Activated CD8-positive, alpha-beta T cell treated with anti-CD3 and anti-CD28 coated beads for 36 hours (primary cell): ENCODE measurements at places on chromosomes 6 and 20. TPM values are rescaled to one million over a fixed set of nuclear protein-coding genes. Genes with fewer than 3 reads are reported as not detected.

PAK5 gene
- not detected for total RNA-seq

DNA sequence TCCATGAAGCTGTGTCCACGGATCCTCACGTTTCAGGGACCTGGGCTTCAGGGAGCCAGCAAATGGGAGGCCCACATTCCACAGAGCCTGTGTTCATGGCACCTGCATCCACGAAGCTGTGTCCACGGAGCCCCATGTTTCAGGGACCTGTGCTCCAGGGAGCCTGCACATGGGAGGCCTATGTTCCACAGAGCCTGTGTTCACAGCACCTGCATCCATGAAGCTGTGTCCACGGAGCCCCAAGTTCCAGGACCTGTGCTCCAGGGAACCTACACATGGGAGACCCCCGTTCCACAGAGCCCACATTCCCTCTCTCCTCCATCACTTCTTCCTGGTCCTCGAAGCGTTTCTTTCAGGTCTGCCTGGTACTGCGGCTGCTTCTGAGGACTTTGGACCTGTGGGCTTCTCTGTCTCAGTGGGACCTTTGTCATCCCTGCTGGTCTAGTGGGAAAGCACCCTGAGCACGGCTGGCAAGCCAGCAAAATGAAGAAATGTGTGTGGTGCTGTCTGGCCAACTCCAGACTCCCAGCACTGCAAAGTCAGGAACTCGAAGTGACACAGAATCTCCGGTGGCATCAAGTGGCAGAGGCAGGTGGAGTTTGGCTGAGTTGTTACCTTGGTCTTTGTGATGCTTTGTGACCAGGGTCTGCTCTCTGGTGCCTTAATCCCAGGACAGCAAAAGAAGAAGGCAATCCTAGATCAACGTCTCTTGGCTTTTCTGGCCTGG is 245.9 kb downstream of the DLL1 start:
- no peak overlapping the region for H3K27ac ChIP-seq
- H3K27me3 ChIP-seq: no peaks in the 10 kb centered on the region
- no peaks in the 10 kb centered on the region for H3K36me3 ChIP-seq
- peaks cover 4% of the 10 kb centered on the region for H3K4me1 ChIP-seq
- DNase-seq: no peak

DNA sequence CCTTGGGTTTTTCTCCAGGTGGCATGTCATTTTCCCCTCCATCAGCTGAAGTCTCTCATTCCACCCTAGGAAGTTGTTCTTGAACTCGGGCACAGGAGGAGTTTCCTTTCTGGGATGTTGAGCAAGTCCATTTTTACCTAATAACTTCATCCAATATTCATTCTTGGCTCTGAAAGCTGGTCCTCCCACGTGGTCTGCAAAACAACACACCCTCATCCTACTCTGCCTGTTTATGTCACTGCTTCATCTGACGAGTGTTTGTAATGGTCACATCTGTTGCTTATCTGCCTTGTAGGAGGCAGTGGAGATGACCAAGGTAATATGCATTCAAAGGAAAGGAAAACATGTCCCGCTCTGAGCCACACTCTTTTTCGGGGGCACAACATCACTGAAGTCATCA is 41.7 kb upstream of the AIG1 start:
- no peaks in the 10 kb centered on the region for H3K27me3 ChIP-seq
- no peak for DNase-seq
- no peak overlapping the region for H3K4me3 ChIP-seq
- peaks cover 8% of the 10 kb centered on the region for H3K4me1 ChIP-seq
- H3K36me3 ChIP-seq: peaks cover 2% of the 10 kb centered on the region

DNA sequence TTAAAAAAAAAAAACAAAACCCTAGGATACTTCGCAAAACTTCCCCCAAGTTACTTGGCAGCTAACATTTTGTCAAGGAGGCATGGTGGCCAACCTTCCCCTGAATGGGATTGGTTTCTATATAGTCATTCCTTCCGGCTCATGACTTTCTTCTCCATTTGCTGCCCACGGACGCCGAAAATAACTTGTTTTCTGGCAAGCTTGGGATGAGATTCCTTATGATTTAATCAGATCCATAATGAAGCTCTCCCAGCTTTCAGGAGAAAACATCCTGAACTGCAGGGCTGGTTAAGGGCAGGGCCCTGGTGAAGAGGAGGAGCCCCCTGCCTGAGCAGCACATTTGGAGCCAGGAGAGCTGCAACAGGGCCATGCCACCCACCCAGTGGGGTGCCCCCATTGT is 49.9 kb downstream of the PPP1R16B start:
- no peak overlapping the region for H3K4me3 ChIP-seq
- peaks cover 64% of the 10 kb centered on the region for H3K4me1 ChIP-seq
- H3K36me3 ChIP-seq: peaks cover 52% of the 10 kb centered on the region
- no peak for DNase-seq
- H3K27me3 ChIP-seq: no peaks in the 10 kb centered on the region

GRCh38 chr6:138007014-138007472 is 100.2 kb downstream of the PERP start:
- no peak overlapping the region for H3K27ac ChIP-seq
- no peak overlapping the region for H3K4me3 ChIP-seq
- peaks cover 15% of the 10 kb centered on the region for H3K4me1 ChIP-seq
- H3K36me3 ChIP-seq: no peaks in the 10 kb centered on the region
- no peaks in the 10 kb centered on the region for H3K27me3 ChIP-seq

DNA sequence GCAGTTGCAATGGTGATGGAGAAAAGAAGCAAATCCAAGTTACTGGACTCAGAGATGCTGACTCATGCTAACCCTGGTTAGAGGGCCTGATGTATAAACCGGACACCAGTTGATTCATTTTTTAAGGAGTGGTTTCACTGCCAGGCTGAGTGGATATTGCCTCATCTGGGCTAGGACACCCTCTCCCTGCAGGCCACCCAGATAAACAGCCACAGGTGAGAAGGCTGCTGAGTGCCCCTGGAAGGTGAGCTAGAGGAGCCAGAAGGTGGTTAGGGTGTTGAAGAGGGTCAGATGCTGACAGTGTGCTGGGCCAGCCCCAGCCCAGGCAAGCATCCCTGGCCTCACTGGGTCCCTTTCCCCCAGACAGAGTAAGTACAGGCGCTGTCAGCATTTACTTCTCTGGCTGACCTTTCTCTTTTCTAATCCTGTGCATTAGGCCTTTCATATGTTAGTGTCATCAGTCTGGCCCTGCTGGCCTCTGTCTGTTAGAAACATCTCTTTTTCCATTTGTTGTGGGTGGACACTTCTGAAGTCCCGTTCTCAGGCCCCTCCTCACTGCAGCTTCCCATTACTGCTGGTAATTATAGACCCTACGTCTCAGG is 13.5 kb downstream of the EPB41L1 start:
- no peaks in the 10 kb centered on the region for H3K27me3 ChIP-seq
- no peak for DNase-seq
- no peaks in the 10 kb centered on the region for H3K36me3 ChIP-seq

DNA sequence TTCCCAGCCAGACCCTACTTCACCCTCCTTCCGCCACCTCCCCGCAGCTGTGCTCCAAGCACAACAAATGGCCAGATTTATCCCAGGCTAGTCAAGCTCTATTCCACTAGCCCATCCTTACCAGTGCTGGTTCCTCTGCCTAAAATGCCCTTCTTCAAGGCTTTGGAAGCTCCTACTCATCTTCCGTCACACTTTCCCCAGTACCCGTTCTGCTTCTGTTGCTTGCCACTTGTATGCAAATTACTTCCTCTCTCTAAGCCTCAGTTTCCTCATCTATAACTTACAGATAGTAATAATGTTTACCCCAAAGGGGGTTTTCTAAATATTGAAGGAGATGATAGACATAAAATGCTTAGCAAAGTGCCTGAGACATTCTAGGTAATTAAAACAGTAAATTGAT is 193.1 kb downstream of the MAFB start:
- no peaks in the 10 kb centered on the region for H3K36me3 ChIP-seq
- no peak overlapping the region for H3K27ac ChIP-seq
- H3K27me3 ChIP-seq: peaks cover 2% of the 10 kb centered on the region
- peaks cover 2% of the 10 kb centered on the region for H3K4me1 ChIP-seq
- DNase-seq: no peak

GRCh38 chr20:62486484-62486883 is 10.7 kb upstream of the GATA5 start:
- H3K4me1 ChIP-seq: peaks cover 6% of the 10 kb centered on the region
- no peak for DNase-seq
- H3K27ac ChIP-seq: no peak overlapping the region
- H3K27me3 ChIP-seq: peaks cover 58% of the 10 kb centered on the region
- H3K36me3 ChIP-seq: no peaks in the 10 kb centered on the region

DNA sequence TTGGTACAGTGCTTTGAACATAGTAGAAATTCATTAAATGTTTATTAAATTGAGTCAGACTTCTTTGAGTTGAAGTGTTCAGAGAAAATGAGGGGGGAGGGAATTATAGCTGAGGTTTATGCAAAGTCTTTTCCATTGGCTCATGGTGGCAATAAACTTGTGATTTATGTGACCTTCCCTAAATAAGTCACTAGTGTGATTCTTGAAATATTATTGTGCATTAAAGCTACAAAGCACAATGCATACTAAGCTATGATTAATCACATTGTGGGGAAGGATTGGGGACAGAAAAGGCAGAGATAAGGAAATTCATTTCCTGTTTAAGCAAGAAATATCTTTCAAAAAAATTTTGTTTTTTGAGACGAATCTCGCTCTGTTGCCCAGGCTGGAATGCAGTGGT is 877.5 kb downstream of the TFAP2A start:
- no peaks in the 10 kb centered on the region for H3K27me3 ChIP-seq
- H3K27ac ChIP-seq: no peak overlapping the region
- no peaks in the 10 kb centered on the region for H3K4me1 ChIP-seq
- H3K4me3 ChIP-seq: no peak overlapping the region
- no peaks in the 10 kb centered on the region for H3K36me3 ChIP-seq
- DNase-seq: no peak

DNA sequence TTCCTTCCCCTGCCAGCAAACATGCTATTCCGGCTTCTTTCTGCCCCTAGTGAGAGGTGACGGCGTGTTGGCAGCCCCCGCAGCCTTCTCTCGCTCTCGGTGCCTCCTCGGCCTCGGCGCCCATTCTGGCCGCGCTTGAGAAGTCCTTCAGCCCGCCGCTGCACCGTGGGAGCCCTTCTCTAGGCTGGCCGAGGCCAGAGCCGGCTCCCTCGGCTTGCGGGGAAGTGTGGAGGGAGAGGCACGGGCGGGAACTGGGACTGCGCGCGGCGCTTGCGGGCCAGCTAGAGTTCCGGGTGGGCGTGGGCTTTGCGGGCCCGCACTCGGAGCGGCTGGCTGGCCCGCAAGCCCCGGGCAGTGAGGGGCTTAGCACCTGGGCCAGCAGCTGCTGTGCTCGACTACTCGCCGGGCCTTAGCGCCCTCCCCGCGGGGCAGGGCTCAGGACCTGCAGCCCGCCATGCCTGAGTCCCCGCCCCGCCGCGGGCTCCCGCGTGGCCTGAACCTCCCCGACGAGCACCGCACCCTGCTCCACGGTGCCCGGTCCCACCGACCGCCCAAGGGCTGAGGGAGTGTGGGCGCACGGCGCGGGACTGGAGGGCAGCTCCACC is 20.0 kb upstream of the PXDC1 start:
- H3K4me1 ChIP-seq: no peaks in the 10 kb centered on the region
- H3K27me3 ChIP-seq: peaks cover 19% of the 10 kb centered on the region
- DNase-seq: no peak
- H3K27ac ChIP-seq: no peak overlapping the region
- no peak overlapping the region for H3K4me3 ChIP-seq

DSP gene
- total RNA-seq: 0.25 TPM

MAP3K5 gene
- 4.6 TPM for total RNA-seq

DNA sequence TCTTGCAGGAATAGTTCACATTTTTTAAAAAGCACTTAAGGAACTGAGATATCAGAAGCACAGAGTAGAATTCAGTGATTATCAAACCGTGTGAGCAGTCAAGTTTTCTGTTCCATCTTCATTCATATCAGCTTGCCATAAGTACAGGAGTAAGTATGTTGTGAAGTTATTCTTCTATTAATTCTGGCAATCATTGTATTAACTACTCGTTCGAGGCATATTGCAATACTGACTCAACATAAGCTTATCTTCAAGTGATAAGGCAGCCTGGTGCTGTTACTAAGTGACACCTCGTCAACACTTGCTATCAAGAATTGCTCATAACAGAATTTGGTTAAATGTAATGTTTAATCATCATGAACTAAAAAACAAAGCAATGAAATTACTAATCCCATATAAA is 75.7 kb upstream of the SNX9 start:
- no peak overlapping the region for H3K27ac ChIP-seq
- no peak overlapping the region for H3K4me3 ChIP-seq
- H3K27me3 ChIP-seq: no peaks in the 10 kb centered on the region
- H3K36me3 ChIP-seq: peaks cover 4% of the 10 kb centered on the region
- H3K4me1 ChIP-seq: peaks cover 41% of the 10 kb centered on the region

FERMT1 gene
- total RNA-seq: 0.52 TPM

DNA sequence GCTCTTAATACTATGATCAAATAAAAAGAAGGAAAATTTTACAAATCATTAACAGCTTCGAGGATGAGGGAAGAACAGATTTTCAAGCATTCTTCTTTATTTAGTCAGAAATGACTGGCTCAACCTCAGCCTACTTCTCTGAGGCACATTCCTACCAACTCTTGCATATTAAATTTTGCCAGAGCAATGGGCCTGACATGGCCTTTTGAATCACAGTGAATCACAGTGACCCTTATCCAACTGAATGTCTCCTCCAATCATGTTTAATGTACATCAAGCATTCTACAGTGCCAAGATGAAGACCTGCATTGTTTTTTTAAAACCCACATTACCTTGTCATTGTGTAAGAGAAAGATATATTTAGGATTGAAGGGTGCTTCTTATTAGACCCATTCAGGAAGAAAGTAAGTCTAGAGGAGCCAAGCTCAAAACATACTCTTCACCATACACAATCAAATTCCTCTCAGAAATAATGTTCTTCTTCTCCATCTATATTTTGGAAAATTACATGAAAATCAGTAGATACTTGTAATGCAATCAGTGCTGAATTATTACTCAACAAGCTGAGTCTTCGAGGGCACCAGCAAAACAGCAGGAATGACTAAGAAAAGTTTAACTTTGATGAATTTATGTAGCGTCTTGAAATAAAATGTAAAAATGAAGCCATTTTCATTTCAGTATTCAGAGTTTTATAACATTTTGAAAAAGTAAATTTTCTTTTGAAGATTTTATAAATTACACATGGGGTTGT is 44.1 kb upstream of the MOXD1 start:
- no peaks in the 10 kb centered on the region for H3K4me1 ChIP-seq
- H3K4me3 ChIP-seq: no peak overlapping the region
- no peaks in the 10 kb centered on the region for H3K27me3 ChIP-seq
- DNase-seq: no peak

- no peak overlapping the region for H3K27ac ChIP-seq
- no peak overlapping the region for H3K4me3 ChIP-seq
Observed at GRCh38 chr20:1414982-1415381, 22.1 kb upstream of the FKBP1A start.

REM1 gene
- total RNA-seq: not detected

SAMD5 gene
- total RNA-seq: not detected
